ENCODE measurements at places on chromosomes 11 and 22.

GRCh38 chr22:29117799-29118477 is 45.1 kb downstream of the KREMEN1 start:
- no peak for DNase-seq

DNA sequence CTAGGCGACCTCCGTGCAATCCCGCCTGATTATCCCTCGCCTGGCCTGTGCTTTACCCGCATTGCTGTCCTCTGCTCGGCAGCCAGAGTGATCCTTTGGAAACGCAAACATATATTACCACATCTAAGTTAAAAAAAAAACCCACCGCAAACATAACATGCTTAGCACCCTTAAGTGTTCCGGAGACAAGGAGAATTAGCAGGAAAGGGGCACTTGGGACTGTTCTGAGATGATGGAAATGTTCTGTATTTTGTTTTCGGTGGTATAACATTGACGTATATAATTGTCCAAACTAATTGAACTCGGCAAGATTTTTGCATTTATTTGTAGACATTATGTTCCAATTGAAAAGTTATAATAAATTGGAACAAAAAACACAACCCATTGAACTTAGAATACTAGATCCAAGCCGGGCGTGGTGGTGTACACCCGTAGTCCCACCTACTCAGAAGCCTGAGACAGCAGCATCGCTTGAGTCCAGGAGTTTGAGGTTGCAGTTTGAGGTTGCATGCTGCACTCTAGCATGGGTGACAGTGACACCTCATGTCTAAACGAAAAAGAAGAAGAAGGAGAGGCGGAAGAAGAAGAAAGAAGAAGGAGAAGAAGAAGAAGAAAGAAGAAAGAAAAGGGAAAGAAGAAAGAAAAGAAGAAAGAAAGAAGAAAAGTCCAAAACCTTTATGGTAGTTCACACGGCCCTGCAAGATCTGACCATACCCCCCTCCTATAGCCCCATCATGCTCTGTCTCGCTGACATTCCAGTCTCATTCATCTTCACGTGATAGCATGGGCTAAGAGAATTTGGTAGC is 604 bp upstream of the POLR3H start:
- DNase-seq, result no peak

- no peak for DNase-seq
These were observed 80.0 kb upstream of the EIF3D start for GRCh38 chr22:36608987-36609386.

DNA sequence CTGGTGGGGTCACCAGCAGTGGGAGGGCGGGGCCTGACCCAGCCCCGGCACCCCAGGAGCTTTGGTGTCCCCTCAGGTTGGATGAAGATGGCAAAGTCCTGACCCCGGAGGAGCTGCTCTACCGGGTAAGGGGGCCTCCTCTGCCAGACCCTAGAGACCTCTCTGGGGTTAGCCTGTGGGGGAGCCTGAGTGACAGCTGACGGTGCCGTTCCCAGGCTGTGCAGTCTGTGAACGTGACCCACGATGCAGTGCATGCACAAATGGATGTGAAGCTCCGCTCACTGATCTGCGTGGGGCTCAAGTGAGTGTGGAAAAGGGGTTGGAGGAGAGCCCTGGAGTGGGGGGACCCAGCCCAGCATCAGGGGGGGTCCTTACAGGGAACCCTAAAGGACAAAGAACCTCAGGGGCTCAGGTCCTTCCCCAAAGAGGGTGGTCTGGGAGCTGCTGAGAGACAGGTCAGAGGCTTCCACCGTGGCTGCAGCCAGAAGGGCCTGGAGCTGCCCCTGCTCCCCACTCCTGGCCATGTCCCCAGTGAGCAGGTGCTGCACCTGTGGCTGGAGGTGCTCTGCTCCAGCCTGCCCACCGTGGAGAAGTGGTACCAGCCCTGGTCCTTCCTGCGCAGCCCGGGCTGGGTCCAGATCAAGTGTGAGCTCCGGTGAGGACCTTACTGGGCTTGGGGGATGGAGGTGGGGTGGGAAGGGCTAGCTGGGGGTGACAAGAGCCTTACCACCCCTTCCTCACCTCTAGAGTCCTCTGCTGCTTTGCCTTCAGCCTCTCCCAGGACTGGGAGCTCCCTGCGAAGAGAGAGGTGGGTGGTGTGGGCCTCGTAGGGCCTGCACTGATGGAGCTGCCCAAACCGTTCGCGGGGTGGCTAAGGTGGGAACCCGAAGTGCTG is 38.6 kb downstream of the SGSM3 start:
- DNase-seq, result no peak

GRCh38 chr11:66855574-66856495 is 1.0 kb upstream of the LRFN4 start:
- DNase-seq, result peak; percentile 98

- DNase-seq, result no peak
These were observed 2.0 kb downstream of the NAA40 start for GRCh38 chr11:63940786-63941185.

GRCh38 chr11:81959341-81959740 is 774.3 kb downstream of the FAM181B start:
- no peak for DNase-seq

DNA sequence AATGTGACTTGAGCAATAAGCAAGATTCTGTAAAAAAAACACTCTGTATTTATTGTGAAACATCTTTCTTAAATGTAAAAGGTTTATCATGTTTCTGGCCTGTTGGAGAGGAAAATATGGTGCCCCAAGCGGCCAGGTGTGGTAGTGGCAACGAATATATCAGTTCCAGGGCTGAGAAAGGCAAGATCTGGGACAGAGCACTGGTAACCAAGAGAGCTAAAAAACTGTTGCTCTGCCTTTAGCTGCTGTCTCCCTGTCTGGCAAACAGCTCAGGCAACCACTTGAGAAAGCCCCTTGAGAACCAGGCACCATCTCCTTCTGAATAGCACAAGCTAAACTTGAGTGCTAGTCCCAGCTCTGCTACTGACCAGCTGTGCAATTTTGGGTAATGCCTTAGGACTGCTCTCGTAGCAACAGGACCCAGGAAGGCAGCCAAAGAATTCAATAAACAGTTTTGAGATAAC is 129.9 kb downstream of the KCNC1 start:
- DNase-seq, result peak; percentile 23

DNA sequence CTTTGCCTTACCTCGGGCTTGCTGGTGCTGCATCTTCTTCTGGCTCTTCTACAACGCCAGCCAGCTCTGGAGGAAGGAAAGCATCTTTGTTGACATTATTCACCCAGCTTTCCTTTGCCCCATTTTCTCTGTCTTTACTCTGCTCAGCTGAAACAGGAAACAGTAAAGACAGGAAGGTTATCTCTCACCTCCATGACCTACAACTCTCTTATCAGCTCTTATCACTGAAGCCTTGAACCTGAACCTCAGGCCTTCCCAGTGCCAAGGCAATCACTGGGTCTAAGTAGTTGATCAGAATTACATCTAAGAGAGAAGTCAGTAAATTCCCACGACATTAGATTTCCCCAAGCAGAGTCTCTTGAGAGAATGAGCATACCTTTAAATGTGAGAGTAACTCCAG is 59.6 kb upstream of the CCDC89 start:
- DNase-seq, result no peak

DNA sequence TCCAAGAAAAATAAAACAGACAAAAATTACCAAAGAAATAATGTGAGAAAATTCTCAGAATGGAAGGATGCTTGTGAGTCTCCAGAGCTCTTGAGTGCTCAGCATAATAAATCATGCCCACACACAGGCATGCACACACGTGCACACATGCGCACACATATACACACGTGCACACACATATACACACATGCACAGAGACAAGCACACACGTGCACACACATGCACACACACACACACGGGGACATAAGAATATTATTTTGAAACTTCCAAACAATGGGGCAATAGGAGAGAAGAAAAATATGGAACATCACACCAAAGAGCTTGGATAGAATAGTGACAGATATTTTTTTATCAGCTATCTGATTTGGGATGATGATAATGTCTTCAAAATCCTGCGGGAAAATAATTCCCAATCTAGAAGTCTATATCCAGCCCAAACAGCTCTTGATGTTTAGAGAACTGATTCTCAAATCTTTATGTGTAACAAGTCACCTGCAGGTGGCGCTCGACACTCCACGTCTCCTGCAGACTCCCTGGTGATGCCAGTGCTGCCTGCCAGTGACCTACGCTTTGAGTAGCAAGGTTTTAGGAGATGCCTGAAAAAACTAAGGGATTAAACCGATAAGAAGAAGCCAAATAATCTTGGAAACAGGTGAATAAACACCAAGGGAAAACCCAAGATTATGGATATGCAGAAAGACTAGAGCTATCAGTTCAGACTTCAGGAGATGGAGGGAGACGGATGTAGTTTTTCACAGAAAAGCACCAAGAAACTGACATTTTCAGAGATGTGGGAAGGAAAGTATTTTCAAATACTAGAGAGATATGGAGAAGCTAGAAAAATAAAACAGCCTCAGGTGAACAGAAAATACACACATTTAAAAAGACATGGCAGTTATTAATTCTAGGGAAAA is 743.6 kb downstream of the ETS1 start:
- DNase-seq, result peak; percentile 36

- DNase-seq, result peak; percentile 57
These were observed 3.4 kb upstream of the SCUBE1 start for GRCh38 chr22:43346521-43346929.

- DNase-seq, result no peak
These were observed 25.0 kb downstream of the SWAP70 start for GRCh38 chr11:9688716-9689511.

- no peak for DNase-seq
These were observed 65.1 kb downstream of the SCUBE1 start for GRCh38 chr22:43277987-43278601.

GRCh38 chr11:8747173-8747572 is 64.6 kb downstream of the RPL27A start:
- DNase-seq, result no peak

GRCh38 chr11:11540157-11540556 is 81.6 kb downstream of the GALNT18 start:
- no peak for DNase-seq

DNA sequence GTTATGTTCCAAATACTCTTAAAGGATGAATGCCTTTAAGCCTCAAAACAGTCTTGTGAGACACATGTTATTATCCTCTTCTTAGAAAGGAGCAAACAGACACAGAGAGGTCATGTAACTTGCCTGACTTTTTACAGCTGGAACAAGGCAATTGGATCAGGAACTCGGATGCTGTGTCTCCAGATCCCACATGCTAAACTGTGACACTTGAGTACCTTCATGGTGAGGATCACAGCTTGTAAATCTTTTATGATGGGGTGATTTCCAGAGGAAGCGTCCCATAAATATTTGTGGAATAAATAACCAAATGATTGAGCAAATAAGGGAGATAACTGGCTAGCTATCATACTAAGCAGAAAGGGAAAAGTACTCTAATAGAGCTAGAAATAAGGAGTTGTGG is 171.2 kb downstream of the C11orf91 start:
- no peak for DNase-seq

DNA sequence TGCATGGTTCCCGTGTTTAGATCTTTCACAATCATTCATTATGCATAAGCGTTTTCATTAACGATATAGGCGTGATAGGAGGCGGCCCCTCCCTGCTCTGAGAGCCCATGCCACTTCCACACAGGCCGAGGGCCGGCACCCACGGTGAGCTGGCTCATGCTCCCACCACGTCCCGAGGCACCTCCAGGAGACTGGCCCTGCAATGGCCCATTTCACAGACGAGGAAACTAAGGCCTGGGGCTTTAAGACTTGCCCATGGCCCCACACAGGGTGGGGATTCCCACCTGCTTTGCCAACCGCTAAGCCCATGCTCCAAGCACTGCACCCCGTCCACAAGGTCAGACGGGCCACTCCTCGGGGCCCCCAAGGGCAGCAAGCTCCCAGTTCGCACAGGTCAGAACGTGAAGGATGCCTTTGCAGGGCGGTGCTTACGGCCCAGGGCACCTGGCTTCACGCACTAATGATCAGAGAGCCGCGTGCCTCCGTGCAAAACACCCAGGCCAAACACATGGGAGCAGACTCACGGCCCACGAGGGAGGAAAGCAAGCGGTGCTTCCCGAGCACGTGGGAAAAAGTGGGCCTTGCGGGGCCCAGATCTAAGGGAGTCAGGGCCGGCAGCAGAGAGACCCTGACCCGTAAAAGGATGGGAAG is 8.3 kb downstream of the OSBPL5 start:
- no peak for DNase-seq

- DNase-seq, result no peak
These were observed 14.8 kb downstream of the CD59 start for GRCh38 chr11:33721426-33721825.

DNA sequence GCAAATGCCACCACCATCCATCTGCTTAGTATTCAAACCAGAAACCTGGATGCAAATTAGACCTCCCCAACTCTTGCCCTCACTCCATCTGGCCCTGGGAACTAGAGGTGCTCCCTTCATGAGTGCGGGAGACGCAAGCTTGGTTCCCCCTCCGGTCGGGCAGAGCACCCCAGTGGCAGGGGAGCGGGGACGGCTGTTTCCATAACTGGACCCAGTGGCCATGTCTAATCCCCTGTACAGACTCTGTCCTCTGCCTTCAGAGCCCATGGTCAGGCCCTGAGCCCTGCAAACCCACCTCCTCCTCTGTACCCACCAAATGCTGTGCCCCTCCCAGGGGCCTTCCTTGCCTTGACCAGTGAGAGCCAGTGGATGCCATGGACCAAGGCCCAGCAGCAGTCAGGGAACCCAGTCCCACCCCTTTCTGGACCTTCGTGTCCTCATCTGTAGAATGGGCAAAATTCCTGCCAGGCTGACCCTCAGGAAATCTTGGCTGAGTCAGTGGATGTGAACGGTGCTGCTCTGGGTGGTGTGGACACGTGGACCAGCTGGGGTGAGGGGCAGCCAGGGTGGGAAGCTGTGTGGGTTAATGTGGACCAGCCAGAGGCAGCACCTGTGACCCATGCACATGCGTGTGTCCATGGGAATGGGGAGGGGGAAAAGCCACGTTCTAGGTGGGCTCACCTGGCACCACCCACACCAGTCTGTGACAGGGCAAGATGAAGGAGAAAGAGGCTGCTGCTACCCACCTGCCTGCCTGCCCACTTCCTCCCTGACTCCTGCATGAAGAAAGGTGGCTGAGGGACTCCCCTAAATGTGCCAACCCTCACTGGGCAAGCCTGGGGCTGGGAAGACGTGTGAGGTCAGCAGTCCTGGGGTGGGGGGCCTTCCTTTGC is 72.8 kb downstream of the LRRC32 start:
- DNase-seq, result no peak

DNA sequence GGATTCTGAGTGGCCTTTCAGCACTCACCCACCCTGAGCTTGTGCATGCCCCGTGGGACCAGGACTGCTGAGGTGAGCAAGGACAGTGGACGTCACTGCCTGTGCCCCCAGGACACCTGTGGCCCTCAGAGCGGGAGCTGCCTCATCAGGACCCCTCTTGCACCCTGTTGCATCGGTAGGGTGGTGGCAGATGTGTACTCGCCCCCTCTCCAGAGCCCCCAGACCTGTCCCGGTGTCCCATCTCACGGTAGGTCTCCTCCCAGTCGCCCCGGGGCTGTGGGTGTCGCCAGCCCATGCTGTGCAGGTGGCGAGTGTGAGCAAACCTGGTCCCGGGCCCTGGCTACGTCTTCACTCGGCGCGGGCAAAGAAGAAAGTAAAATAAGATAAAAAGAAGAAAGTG is 374.2 kb downstream of the TBC1D22A start:
- DNase-seq, result no peak
